Substantia nigra (tissue), 51 donors: ENCODE measurements at places on chromosomes 13 and 19.

- no peak for DNase-seq
Observed at GRCh38 chr13:99296398-99296797, 10.8 kb downstream of the GPR183 start.

DNA sequence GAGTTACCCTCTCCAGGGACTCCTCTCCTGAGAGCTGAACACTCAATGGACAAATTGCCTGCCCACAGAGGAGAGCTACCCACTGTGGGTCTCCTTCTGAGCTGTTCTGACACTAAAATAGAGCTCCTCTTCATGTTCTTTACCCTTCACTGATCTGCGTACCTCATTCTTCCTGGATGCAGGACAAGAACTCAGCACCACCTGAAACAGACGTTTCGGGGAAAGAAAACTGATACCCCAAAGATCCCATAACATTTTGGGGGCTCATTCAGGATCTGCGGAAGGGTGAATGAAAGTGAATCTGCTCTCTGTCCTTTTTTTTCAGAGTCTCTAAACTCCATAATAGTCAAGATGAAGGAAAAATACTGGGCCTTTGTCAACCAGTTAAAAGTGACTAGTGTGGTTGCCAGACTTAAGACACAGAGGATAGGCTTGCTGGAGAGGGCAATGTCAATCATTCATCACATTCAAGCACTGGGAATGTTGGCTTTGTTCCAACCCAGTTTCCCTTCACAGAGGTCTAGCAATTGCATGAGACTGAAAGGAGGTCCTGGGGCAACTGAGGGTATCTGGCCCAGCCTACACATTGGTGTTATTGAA, 136.7 kb upstream of the SLITRK6 start:
- DNase-seq: no peak

DNA sequence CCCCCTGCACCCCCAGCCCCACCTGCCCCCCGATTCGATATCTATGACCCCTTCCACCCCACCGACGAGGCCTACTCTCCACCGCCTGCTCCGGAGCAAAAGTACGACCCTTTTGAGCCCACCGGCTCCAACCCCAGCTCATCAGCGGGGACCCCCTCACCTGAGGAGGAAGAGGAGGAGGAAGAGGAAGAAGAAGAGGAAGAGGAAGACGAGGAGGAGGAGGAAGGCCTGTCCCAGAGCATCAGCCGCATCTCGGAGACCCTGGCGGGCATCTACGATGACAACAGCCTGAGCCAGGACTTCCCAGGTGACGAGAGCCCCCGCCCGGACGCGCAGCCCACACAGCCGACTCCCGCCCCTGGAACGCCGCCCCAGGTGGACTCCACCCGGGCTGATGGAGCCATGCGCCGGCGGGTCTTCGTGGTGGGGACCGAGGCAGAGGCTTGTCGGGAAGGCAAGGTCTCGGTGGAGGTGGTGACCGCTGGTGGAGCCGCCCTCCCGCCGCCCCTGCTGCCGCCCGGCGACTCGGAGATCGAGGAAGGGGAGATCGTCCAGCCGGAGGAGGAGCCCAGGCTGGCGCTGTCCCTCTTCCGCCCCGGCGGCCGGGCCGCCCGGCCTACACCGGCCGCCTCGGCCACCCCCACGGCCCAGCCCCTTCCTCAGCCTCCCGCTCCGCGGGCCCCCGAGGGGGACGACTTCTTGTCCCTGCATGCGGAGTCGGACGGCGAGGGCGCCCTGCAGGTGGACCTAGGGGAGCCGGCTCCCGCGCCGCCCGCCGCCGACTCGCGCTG, 9.2 kb downstream of the SCAF1 start:
- DNase-seq: no peak

DNA sequence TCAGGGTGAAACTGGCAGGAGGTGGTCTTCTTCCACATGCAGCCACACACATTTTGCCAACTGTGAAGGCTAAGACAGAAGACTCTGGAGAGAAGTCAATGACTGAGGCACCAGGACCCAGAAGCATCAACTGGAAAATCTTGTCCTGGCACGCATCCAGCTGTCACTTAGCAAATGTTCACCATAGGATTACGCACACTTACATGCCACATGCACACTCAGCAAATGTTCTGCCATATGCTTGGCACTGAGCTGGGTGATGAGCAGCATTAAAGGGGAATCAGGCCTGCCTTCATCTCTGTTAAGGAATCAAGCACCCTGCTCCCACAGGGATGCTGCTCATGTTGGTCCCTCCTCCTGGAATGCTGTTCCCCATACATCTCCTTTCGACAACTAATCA, 5.1 kb downstream of the ZNF599 start:
- no peak for DNase-seq

GRCh38 chr19:47190167-47190727, 40.8 kb downstream of the BBC3 start:
- peak; percentile 12 for DNase-seq

DNA sequence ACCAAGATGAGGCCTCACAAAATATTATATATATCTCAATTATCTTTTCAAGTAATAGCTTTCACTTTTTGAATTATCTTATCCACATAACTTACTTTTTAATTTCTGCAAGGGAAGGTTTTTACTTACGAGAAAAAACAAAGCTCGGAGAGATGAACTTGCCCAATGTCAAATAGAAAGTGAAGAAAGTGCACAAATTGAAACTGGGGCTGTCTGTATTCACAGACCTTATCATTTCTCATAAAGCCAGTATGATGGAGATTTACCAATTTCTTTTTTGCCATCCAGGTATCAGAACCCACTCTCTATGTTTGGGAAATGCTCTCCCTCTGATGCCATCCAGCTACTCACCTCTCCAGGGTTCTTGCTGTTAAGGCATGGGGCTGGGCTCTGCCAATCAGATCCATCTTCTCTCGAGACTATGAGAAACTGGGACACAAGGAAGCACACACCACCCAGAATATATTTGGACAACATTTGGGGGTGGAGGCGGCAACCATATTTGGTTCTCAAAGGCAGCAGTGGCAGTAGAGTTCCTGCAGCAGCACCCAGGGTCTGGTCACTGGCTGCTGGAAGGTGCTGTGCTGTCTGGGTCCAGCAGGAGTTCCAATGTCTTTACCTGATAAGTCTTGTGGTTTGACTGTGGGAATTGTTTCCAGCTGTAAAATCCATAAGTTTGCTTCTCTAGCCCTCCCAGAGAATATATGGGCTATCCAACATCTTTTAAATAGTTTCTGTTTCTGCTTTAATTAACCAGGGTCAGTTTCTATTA, 45.8 kb upstream of the SCEL start:
- DNase-seq: no peak

- peak; percentile 56 for DNase-seq
Observed at GRCh38 chr13:51246418-51247277, 24.4 kb downstream of the FAM124A start.
